ENCODE measurements at places on chromosomes 1 and 21. TPM values are rescaled to one million over a fixed set of nuclear protein-coding genes. Genes with fewer than 3 reads are reported as not detected.

GRCh38 chr1:112533029-112533428 is 24.3 kb downstream of the WNT2B start:
- H3K27ac ChIP-seq = no peak overlapping the region
- no peak overlapping the region for H3K4me3 ChIP-seq
- no peak for DNase-seq
- no peaks in the 10 kb centered on the region for H3K27me3 ChIP-seq
- no peaks in the 10 kb centered on the region for H3K4me1 ChIP-seq

- no peaks in the 10 kb centered on the region for H3K36me3 ChIP-seq
- peaks cover 21% of the 10 kb centered on the region for H3K4me1 ChIP-seq
- no peaks in the 10 kb centered on the region for H3K27me3 ChIP-seq
- no peak for DNase-seq
- H3K4me3 ChIP-seq = peak overlapping the region; percentile 69
Observed at GRCh38 chr1:167219194-167219593, 1.5 kb upstream of the POU2F1 start.

DNA sequence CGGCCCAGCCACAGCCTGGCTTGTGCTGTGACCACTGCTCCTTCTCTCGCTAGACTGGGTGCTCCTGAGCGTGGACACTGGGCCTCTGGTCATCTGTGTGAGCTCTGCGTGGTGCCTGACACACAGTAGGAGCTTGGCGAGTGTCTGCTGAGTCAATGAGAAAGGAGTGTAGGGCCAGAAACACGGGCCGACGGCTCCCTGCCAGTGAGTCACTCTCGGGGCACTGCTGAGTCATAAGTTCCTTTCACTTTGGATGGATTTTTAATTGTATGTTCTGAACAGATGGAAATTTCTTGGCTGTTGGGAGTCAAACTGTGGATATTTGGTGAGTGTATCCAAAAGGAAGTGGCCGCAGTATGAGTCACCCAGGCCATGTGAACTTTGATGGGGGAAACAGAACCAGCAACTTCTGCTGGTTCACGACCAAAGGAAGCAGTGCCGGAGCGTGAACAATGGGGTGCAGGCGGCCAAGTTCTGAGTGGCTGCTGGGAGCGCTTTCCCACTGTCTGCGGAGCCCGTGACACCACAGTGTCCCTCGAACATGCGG is 41.0 kb upstream of the COL18A1 start:
- peaks cover 15% of the 10 kb centered on the region for H3K27me3 ChIP-seq
- DNase-seq = peak; percentile 72
- H3K36me3 ChIP-seq = no peaks in the 10 kb centered on the region
- peak overlapping the region; percentile 68 for H3K27ac ChIP-seq
- H3K4me1 ChIP-seq = peaks cover 39% of the 10 kb centered on the region

DNA sequence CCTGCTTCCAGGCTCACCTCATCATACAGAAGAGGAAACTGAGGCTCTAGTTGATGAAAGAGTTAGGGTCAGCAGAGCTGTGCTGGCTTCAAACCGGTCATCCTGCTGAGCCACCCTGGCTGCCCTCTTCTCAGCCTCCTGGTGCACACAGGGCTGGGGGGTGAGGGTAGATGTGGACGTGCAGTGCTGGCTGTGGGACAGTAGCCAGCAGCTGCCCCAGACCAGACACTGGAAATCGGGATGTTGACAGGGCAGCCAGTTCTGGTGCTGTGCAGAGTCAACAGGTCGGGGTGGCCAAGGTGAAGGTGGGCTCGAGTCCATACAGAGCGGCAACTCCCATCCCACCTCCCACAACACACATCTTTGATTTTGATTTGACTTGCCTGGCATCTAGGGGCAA is 1.5 kb upstream of the CLCNKA start:
- H3K36me3 ChIP-seq = no peaks in the 10 kb centered on the region
- H3K4me3 ChIP-seq = no peak overlapping the region
- DNase-seq = no peak
- no peak overlapping the region for H3K27ac ChIP-seq
- peaks cover 7% of the 10 kb centered on the region for H3K27me3 ChIP-seq

DNA sequence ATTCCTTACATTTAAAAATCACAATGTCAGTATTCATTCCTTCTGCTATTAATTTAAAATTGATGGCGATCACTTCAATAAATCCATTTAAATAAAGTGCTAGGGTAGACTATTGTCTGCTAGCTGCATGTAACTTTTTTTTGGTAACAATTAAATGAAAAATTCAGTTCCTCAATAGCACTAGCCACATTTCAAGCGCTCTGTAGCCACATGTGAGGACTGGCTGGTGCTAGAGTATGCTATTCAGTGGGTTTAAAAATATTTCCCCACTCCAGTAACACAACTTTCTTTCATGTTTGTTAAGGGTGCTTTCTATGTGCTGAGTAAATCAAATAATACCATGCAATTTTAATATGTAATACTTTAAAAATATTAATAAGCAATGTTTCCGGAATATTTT is 108.2 kb downstream of the LTN1 start:
- peak overlapping the region; percentile 95 for H3K27ac ChIP-seq
- H3K36me3 ChIP-seq = peaks cover 20% of the 10 kb centered on the region
- no peak for DNase-seq
- H3K27me3 ChIP-seq = peaks cover 4% of the 10 kb centered on the region
- peaks cover 7% of the 10 kb centered on the region for H3K4me1 ChIP-seq

DNA sequence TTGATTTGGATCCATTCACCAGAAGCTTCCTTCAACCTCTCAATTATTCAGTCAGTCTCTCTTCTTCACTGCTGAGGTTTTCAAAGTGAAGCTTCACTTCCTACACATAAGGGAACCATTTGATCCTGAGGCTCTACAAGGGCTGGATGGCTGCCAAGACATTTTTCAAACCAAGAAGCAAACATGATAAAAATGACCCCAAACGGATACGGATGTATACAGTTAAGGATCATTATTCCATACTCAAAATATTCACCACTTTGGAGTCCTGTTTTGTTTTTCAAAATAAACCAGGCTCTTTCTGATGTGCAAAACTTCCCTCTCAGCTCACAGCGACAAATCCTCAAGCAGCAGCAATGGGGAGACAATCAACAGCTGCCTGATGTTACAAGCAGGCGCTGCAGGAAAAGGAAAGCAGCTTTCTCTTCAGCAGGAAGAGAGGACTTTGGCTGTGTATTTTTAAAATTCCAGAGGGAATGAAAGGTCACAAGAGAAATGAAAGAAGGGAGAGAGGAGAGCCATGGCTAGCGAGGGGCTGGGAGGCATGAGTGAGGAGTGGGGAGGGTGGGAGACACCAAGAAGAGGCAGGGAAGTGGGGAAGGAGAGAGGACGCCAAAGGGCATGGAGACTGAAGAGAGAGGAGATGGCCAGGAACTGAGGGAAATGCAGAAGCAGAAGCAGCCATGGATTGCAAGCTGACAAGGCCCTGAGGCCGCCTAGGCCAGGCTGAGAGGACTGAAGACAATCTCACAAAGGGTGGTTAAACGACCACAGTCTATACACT is 145.4 kb downstream of the SLC45A1 start:
- H3K4me1 ChIP-seq = peaks cover 15% of the 10 kb centered on the region
- H3K4me3 ChIP-seq = no peak overlapping the region
- no peak for DNase-seq
- no peaks in the 10 kb centered on the region for H3K27me3 ChIP-seq
- no peak overlapping the region for H3K27ac ChIP-seq

GRCh38 chr1:19385221-19385620 is 73.1 kb downstream of the SLC66A1 start:
- H3K4me3 ChIP-seq = no peak overlapping the region
- DNase-seq = no peak
- peaks cover 8% of the 10 kb centered on the region for H3K4me1 ChIP-seq

GRCh38 chr1:59605184-59605583 is 209.6 kb upstream of the HOOK1 start:
- H3K27ac ChIP-seq = no peak overlapping the region
- DNase-seq = no peak
- H3K4me3 ChIP-seq = no peak overlapping the region
- no peaks in the 10 kb centered on the region for H3K4me1 ChIP-seq

- no peaks in the 10 kb centered on the region for H3K4me1 ChIP-seq
- H3K36me3 ChIP-seq = no peaks in the 10 kb centered on the region
- no peak for DNase-seq
- H3K4me3 ChIP-seq = no peak overlapping the region
- H3K27me3 ChIP-seq = no peaks in the 10 kb centered on the region
Observed at GRCh38 chr21:35128536-35128935, 79.4 kb upstream of the RUNX1 start.

GRCh38 chr1:15128520-15129313 is 24.8 kb upstream of the TMEM51 start:
- no peaks in the 10 kb centered on the region for H3K36me3 ChIP-seq
- H3K27me3 ChIP-seq = peaks cover 35% of the 10 kb centered on the region
- no peak overlapping the region for H3K4me3 ChIP-seq
- DNase-seq = peak; percentile 81

GRCh38 chr1:118302145-118302544 is 117.1 kb upstream of the SPAG17 start:
- H3K36me3 ChIP-seq = no peaks in the 10 kb centered on the region
- H3K27ac ChIP-seq = no peak overlapping the region
- H3K4me3 ChIP-seq = no peak overlapping the region
- H3K27me3 ChIP-seq = no peaks in the 10 kb centered on the region

- no peaks in the 10 kb centered on the region for H3K27me3 ChIP-seq
- H3K4me3 ChIP-seq = no peak overlapping the region
- DNase-seq = no peak
- H3K36me3 ChIP-seq = no peaks in the 10 kb centered on the region
Observed at GRCh38 chr1:109821221-109821669, 57.5 kb upstream of the EPS8L3 start.

DNA sequence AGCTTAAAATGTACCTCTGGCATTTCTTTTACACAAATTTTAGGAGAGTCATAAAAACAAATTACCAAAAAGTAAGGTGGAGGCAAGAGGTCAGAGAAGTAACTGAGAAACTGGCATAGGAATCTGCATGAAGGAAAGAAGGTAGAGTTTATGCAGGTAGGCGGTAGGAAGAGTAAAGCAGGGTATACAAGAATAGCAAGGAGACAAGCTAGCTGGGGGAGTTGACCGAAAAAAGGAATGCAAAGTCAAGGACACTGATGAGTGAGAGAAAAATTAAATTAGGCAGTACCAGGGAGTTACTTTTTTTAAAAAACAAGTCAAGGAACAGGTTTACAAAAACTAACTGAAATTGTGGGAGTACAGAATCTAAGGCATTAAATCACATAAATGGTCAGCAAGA is 56.0 kb downstream of the FOXJ3 start:
- DNase-seq = no peak
- H3K27me3 ChIP-seq = no peaks in the 10 kb centered on the region
- no peaks in the 10 kb centered on the region for H3K4me1 ChIP-seq

The C1orf226 gene
- 1.4 TPM for total RNA-seq

The PAPPA2 gene
- total RNA-seq = 0.07 TPM

The NPR1 gene
- 0.16 TPM for total RNA-seq
